NCI-H1930 (cell line): ENCODE measurements at places on chromosomes 4 and X.

- DNase-seq = no peak
These were observed 25.5 kb upstream of the CBLL2 start for GRCh38 chrX:22247169-22247568.

DNA sequence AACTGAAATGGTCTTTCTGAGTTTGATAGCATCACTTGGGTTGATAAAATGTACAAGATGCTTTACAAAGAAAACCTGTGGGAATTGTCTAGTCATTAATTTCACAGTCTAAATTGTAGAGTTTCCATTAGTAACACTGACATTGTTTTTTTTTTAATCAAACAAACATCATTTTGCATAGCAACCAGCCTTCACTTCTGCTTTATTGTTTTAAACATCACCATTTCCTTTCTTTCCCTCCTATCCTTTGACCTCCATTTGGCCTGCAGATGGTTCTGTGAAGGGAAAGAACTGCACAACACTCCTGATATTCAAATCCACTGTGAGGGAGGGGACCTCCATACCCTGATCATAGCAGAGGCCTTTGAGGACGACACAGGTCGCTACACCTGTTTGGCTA, 171.1 kb downstream of the PALLD start:
- DNase-seq = no peak

DNA sequence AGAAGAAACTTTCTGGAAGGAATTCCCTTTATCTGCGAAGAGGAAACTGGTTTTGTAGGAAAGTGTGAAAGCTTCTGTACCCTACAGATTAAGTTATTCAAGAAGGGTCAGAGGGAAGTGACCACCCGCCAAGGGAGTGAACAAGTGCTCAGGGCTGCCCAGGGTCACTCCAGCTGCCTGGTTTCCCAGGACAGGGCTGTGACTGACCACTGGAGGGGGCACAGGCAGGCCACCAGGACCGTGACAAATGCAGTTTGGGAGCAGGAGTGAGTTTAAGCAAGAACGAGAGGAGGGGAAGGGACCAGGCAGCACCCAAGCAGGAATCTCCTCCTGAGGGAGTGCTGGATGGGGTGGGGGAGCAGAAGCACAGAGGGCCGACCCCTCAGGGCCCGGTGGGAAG, 34.2 kb downstream of the ZFYVE28 start:
- no peak for DNase-seq

- no peak for DNase-seq
These were observed 85.4 kb downstream of the SHISA3 start for GRCh38 chr4:42482516-42483327.

- no peak for DNase-seq
These were observed 704.9 kb upstream of the PABPC4L start for GRCh38 chr4:134906404-134907023.

- no peak for DNase-seq
These were observed 538.5 kb downstream of the BCOR start for GRCh38 chrX:39559229-39559628.

GRCh38 chrX:116272322-116272721, 101.8 kb downstream of the AGTR2 start:
- DNase-seq = no peak

GRCh38 chr4:176875446-176875930, 82.8 kb upstream of the VEGFC start:
- no peak for DNase-seq

GRCh38 chrX:43998374-43998773, 25.2 kb upstream of the NDP start:
- no peak for DNase-seq

DNA sequence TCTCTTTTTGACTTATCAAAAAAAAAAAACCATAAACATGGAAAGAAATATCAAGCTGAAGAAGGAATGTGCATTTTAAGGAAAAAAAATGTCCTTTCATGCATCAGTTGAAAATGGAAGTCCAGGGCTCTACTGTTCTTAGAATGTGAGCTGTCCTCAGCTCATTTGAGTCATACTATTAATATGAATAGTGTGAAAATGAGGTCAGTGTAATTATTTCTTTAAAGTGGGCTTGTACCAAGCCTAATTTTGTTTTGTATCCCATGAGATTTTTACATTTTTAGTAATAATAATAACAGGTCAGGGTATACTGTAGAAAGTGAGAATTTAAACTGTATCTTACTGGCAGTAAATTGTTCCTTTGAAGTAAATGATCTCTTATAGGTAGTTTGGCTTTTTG, 148.5 kb downstream of the NAA11 start:
- no peak for DNase-seq

- DNase-seq = no peak
These were observed 39.4 kb downstream of the ZNF185 start for GRCh38 chrX:152937236-152937635.
